ENCODE measurements at places on chromosomes 12 and 14.

DNA sequence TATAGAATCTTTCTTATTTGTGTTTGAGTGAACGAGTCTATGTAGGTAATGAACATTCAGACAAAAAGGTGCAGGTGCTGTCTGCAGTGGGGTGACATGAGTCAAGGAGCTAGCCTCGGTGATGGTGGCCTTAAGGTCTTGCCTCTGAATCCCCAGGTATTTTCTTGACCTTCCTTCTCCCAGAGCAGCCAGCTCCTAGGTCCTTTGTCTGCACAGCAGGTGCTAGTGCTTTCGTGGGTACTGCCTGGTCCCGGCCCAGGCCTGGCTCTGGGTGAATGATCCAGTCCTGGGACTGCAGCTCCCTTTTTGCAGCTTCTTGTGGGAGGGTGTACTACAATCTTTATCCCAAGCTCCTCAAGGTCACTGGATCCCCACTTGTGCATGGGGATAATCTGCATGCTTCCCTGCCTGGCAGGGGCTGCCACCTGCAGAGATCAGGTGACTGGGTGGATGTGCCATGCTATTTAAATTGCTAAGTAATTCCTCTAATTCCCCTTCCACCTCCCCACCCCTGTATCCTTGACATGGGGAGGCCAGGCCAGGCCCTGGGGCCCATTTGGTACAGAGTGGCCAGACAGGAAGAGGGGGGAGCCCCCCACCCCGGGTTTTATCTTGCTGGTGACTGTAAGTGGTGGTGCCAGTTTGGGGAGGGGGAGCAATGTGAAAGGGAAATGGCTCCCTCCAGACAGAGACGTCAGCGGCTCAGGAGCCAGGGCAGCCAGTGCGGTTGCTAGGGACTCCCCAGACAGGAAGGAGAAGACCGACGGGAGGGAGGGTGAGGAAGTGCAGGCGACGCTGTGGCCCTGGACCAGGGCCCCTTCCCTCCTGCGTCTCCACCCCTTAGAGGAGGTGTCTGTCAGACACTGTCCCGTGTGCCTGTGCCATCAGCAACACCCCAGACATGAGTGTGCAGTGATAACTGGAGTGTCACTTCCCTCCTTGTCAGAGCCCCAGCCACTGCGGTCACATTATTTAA is 6.7 kb downstream of the VASH1 start:
- no peak for DNase-seq

- DNase-seq = peak; percentile 15
Observed at GRCh38 chr12:10717410-10717809, 5.7 kb downstream of the YBX3 start.

GRCh38 chr14:74627076-74627475 is 15.0 kb upstream of the LTBP2 start:
- no peak for DNase-seq

- DNase-seq = no peak
Observed at GRCh38 chr14:62206456-62206855, 444.2 kb downstream of the SNAPC1 start.

GRCh38 chr14:91714805-91715204 is 17.1 kb downstream of the CATSPERB start:
- no peak for DNase-seq

DNA sequence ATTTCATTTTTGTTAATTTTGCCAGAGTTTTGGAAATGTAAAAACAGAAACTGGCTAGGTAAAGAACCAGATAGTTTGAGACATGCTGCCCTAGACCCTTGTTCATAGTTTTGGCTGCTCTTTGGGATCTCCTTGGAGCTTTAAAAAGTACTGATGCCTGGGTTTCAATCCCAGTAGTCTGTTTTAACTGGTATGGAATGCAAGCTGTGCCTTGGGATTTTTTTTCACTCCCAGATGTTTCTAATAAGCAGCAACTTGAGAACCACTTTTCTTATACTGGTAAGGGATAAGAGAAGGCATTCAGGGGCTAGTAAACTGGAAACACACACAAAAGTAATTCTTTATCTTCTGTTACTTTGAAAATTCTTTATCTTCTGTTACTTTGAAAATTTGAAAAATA is 18.8 kb downstream of the SLC35F4 start:
- no peak for DNase-seq

DNA sequence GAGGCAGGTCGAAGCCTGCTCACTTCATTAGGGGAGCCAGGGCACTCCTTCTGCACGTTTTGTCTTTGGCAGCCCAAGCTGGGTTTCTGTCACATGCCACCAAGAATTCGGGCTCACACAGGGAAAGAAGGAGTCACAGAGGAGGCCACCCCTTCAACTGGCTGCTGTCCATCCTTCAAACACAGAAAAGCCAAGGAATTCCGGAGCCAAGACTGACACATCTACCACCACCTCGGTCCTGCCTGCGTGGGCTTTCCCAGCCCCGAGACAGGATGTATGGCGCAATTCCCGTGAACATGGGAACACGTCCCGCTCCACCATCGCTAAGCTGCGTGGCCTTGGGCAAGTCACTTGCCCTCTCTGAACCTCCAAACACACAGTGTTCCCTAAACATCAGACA is 70.4 kb downstream of the NCOR2 start:
- DNase-seq = no peak

GRCh38 chr14:85217412-85217811 is 312.5 kb upstream of the FLRT2 start:
- no peak for DNase-seq

DNA sequence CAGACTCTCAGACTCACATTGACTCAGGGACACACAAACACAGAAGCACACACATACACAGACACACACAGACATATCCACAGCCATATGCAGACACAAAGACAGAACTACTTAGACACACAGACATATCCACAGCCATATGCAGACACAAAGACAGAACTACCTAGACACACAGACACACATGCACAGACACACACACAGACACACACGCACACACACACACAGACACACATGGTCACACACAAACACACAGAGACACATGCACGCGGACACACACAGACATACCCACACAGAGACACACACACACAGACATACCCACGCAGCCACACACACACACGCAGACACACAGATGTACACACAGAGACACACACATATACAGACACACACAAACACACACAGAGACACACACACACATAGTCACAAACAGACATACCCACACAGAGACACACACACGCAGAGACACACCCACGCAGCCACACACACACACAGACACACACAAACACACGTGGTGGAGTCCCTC is 25.7 kb downstream of the SERPINA1 start:
- DNase-seq = no peak

DNA sequence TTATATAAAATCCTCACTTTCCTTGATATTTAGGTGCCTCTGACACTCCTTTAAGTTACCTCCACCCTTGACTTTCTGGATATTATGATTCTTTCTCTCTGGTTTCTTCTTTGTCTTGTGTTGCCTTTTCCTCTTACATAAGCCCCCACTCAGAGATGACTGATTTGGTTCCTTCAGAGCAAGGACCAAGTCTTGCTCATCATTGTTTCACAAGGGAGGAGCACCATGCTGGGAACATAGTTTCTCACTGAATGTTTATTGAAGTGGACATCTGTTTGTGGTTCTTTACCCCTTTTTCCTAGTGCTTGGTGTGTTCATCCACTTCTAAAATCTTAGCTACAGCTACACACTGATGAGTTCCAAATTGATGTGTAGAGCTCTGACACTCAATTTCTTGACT is 161.3 kb upstream of the PTPRQ start:
- no peak for DNase-seq

DNA sequence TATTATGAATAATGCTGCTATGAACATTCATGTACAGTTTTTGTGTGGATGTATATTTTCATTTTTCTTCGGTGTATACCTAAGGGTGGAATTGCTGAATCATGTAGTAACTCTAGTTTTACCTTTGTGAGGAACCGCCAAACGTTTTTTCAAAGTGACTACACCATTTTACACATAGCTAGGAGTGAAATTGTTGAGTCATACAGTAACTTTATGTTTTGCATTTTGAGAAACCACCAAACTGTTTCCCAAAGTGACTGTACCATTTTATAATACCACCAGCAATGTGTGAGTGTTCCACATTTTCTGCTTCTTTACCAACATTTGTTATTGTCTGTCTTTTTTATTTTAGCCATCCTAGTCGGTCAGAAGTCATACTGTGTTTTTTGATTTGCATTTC is 3.1 kb upstream of the TPH2 start:
- no peak for DNase-seq

GRCh38 chr12:4269279-4269991 is 4.1 kb upstream of the CCND2 start:
- peak; percentile 28 for DNase-seq

GRCh38 chr12:26152507-26153102 is 27.8 kb upstream of the BHLHE41 start:
- no peak for DNase-seq

DNA sequence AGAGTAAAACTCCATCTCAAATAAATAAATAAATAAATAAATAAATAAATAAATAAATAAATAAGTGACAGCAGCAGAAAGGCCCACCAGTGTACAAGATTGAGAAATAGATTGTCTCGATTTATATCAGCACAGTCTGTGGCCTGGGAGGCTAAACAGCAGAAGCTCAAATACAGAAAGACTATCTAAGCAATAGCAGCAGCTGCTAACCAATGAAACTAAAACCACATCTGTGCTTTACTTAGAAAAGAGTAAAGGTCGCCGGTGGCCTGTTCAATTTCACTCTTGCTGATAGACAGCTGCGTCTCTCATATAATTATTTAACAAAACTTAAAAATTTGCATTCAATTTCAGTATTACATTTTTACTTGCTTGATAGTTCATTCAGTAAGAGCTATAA is 325.7 kb downstream of the CEP128 start:
- DNase-seq = no peak

DNA sequence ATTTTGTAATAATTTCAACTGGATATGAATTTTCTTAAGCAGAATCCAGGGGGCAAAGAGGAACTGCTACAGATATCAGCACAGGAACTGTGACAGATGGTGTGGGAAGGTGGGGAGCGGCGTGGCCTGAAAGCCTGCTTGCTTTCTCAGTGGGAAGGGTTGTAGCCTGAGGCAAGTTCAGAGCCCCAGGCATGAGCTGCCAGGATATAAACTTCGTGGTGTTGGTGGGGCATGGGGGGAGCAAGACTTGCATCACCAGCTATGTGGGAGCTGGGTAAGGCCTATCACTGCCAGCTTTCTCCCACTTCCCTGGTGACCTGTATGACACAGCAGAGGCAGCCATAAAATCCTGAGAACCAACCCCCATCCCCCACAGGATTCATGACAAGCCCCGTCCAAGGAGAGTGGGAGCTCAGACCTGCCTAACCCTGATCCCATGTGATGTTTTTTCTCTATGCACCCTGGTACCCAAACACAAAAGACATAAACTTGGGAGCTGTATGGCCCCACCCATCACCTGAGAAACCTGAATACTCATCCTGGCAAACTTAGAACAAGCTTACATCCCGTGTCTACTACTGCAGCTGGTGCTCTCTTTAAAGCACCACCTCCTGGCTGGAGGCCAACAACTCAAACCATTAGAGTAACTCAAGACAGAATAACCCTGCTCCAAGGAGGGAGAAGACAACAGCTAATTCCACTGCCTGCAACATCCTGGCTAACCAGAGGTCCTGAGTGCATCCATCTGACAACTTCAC is 16.5 kb downstream of the CLEC1A start:
- DNase-seq = peak; percentile 10

DNA sequence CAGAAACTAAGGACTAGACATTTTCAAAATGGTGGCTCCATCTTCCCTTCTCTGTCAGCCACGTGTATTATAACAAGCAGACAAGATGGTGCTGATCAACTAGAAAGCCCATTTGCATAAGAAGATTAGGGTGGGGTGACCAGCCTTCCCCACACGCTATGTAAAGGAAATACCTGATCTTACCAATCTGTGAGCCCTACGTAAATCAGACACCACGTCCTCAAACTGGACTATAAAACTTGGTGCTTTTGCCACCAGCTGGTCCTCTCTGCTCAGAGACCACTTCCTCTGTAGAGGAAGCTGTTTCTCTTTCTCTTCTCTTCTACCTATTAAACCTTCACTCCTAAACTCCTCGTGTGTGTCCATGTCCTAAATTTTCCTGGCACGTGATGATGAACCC is 101.1 kb upstream of the PLEKHG7 start:
- no peak for DNase-seq

DNA sequence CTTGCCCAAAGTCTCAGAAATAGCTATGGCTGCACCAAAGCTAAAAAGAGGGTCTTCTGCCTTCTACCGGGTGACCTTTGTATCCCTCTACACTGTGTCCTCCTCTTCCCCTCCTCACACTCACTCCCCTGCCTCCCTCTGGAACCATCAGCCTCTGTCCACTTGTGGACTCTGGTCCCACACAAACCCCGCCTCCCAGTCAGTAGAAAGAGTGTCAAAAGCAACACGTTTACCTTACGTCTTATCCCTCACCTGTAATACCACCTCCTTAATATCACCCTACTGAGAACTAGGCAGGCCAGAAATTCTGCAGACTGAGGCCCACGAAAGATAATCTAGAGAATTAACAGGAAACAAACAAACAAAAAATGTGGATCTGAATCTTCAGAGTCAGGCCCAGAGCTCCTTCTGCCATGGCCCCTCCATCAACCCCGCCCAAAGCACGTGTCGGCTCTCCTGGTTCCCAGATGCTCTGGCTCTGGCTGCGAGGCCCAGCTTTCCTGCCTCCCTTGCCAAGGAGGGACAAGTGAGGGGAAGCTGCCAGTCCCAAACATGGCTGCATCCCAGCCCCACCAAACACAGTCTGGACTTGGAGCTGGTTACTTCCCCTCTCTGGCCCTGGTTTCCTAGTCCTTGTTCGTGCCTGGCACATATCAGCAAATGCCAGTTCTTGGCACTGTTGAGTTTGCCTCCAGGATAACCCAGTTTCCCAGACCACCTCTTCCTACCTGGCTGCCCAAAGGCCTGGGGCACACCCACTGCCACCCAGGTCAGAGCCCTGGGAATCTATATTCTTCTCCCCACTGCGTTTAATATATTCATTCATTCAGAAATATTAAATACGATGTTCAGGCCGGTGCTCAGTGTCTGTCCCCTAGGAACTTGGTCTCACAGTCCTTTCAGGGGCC is 2.7 kb downstream of the ACTN1 start:
- no peak for DNase-seq

DNA sequence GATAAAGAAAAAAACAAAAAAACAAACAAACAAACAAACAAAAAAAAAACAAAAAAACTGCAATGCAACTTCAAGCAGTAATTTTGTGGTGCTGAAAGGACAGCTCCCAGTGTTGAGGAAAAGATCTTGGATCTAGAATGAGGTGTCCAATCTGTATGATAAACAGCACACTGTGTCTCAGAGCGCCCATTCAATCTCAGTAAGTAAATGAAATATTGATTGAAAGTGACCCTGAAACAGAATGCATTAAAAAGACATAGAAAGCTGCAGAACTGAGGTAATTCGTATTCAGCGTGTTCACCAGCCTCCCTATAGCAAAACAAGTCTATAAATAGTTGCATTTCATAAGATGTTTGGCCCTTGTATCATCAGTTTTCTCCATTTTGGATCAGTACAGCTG is 153.0 kb downstream of the NOVA1 start:
- DNase-seq = no peak

- DNase-seq = no peak
Observed at GRCh38 chr12:121388421-121388981, 11.4 kb upstream of the RNF34 start.

All from NCI-H1105 treated with DMSO at 0.1 percent for 48 hours (cell line).